Immature natural killer cell (primary cell): ENCODE measurements at places on chromosomes 12 and 14. TPM values are rescaled to one million over a fixed set of nuclear protein-coding genes. Genes with fewer than 3 reads are reported as not detected.

DNA sequence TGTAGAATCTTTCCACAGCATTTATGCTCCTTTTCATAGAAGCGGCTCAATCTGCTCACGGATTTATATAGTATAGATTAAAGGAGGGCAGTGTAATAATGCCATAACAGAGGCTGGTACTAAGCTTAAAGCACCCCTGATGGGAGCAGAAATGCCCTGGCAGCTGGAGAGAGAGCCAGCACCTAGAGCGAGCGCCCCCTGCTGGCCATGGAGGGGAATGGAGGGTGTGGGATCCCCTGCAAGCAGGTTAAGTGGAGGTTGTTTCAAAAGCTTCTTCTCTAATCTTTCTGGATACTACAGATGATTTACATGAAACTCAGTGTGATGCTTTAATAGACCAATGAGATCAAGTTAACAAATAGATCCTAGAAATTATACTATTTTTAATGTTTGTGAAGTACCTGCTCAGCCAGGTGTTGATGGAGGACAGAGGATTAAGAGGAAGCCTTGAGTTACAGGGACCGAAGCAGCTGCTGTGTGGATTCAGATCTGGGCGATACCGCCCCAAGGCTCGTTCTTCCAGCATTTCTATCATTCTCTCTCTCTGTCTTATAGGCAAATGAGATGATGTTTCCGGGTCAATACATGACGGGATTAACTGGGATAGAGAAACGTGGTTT is 1519.3 kb upstream of the TMEM132C start:
- DNase-seq = peak; percentile 7

ZNF385A gene
- polyA plus RNA-seq = 2.7 TPM

ZNF641 gene
- 14.5 TPM for polyA plus RNA-seq

BRI3BP gene
- polyA plus RNA-seq = 3.1 TPM

- no peak for DNase-seq
Observed at GRCh38 chr12:6928703-6929407, 1.1 kb downstream of the ATN1 start.

BLTP3B gene
- polyA plus RNA-seq = 15.6 TPM

NCOR2 gene
- 1.6 TPM for polyA plus RNA-seq

- peak; percentile 52 for DNase-seq
Observed at GRCh38 chr14:105363847-105364708, 34.3 kb upstream of the TEX22 start.
